ENCODE measurements at places on chromosomes 5 and 9.
A peak's percentile ranks its signal among the peaks of the same experiment; 100 is the strongest.

DNA sequence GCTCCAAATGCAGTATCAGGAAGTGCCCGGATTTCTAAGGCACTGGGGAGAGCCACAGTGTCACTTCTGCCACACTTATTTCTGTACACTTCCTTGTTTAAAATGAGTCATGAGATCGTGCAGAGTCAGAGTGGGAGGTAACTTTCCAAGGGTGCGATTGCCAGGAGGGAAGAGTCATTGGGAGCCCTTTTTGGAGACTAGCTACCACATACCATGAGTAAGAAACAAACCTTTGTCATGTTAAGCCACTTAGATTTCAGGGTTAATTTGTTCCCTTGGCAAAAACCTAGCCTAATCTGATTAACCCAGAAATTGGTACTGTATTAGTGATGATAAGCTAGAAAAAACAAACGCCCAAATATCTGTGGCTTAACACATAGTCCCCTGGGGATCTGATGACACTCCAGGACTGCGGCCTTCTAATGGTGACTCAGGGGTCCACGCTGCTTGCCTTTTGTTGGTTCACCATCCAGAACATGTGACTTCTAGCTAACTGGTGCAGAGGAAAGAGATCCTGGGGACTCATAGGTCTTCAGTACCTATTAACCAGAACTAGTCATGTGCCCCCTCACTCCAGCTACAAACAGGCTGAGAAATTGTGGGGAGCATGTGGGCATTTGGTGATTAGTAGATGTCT is 48.6 kb upstream of the TLE1 start:
- no peak for DNase-seq

GRCh38 chr5:132459031-132459982 is 31.3 kb downstream of the IRF1 start:
- no peak for DNase-seq

GRCh38 chr5:174423558-174423957 is 300.8 kb upstream of the MSX2 start:
- no peak for DNase-seq

GRCh38 chr5:52920929-52921328 is 68.2 kb upstream of the ITGA2 start:
- no peak for DNase-seq

GRCh38 chr5:179123109-179123426 is 62.9 kb downstream of the ZNF354C start:
- no peak for DNase-seq

- no peak for DNase-seq
Observed at GRCh38 chr5:749101-749670, 35.3 kb downstream of the ZDHHC11B start.

DNA sequence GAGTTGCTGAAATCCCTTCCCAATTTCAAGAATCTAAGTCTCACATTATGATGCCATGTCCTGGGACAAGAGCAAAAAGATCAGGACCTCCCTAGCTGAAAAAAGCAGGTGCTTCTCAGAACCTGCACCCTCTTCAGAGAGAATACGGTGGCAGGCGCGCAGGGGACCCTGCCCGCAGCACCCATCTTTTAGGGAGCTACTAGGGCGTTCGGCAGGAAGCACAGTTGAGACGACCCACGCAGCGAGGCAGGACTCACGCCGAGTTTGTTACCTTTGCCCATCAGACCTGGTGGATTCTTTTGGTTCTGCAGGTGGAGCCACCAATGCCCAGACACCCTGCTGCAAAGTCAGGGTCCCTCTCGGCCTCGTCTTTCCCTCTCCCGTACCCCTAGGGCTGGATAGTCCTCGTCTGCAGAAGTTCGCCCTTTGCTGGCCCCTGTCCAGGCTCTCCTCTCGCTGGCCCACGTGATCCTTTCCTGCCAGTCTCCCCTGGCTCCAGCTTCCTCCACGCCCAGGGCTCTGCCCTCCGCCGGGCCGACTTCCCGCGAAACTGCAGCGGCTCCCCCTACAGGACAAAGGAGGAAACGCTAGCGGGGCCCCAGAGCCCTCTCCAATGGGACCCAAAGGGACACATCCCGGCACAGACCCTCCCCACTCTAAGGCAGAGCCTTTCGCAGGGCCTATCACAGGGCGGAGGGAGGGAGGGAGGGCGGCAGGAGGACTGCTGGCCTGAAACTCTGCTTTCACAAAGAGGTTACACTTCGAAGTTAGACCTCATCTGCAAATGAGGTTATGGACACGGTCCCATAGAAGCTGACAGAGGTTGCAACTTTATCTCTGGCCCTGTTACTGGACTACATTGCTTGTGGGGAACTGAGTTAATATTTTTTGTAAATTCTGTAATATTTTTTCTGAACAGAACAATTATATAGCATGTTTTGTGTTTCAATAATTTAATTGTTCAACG is 28.8 kb downstream of the TMEM174 start:
- peak; percentile 94 for DNase-seq

DNA sequence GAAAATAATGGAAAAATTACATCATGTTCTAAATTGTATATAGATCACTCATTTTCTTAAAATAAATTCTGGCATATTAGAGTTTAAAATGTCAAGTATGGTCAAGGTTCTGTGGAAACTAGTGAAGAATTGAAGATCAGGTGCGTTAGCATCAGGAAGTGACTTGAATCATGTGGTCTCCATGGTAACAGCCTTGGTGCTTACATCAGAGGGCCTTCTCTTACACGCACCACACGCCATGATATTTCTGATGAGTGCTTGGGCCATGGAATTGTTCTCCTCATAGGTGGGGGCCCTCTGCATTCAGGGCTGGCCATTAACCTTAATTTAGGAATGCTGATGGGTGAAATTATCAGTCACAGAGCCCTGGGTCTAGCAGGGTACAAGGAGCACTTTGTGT is 288.1 kb upstream of the EFNA5 start:
- no peak for DNase-seq

- no peak for DNase-seq
Observed at GRCh38 chr5:17373406-17373805, 124.6 kb upstream of the TAF11L2 start.

GRCh38 chr5:138979684-138980280 is 104.6 kb upstream of the LRRTM2 start:
- DNase-seq = no peak

DNA sequence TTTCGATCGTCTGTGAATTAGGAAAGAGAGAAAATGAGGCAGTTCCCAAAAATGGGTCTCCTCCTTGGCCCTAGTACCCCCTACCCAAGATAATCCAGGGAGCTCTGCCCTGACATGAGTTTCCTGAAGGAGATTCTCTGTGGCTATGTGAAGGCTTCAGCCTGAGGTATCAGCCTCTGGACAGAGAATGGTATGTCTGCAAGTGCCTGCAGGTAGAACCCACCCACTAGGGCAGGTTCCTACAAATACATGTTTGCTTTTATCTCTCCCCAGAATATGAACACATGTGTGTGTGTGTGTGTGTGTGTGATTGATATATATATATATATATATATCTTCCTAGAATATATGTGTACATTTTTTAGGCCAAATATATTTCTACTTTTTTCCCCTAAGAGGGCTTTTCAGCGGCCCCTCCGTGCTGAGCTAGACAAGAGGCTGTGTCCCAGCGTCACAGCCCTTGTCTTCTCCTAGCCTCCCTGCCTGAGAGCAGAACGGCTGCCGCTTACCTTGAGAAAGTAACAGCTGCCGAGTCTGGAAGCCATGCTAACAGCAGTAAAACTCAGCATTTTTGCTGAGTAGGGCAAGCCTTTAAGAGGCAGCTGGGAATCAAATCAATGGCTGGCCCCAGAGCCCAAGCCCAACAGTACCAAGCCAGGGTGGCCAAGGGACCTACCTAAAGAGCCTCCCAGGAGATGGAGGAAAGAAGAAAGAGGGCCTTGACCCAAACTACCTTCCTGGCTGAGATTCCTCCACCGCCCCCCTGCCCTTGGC is 2.1 kb downstream of the BRINP1 start:
- DNase-seq = no peak

- no peak for DNase-seq
Observed at GRCh38 chr9:70798018-70798417, 323.4 kb downstream of the TRPM3 start.

DNA sequence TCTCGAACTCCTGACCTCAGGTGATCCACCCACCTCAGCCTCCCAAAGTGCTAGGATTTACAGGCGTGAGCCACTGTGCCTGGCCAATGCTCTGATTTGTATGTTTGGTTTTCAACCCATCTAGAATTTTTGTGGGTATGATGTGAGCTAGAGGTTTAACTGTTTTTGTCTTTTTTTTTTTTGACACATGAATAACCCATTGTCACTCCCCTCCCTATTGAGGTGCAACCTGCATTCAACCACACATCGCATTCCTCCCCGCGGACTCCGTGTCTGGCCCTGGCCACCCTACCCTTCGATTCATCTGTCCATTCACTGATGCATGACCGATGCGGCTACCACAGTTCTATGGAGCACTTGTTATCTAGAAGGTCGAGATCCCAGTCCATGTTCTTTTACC is 9.5 kb upstream of the FAM163B start:
- DNase-seq = no peak

- no peak for DNase-seq
Observed at GRCh38 chr5:64859881-64860280, 91.2 kb downstream of the CWC27 start.

DNA sequence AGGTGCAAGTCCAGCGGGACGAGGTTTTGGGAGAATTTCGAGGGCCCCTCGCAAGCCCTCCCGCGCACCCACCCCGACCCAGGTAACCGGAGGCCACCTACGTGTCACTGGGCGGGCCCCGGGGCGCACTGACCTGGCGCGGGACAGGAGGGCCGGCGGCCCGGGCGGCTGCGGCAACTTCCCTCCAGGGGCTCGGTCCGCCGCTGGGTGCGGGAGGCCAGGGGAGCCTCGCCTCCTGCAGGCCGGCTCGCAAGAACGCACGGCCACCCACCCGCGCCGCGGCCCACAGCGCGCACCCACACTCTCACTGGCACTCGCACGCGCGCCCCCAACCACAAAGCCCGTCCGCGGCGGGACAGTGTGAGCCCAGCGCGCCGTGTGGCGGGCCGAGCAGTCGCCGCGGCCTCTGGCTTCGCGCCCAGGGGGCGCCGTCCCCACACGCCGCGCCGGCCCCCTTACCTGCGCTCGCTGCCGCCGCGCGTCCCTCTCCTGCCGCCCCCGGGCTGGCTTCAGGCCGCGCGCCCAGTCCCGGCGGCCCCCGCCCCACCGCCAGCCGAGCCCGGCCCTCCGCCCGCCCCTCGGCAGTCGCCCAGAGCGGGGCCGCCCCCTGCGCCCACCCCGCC is 451 bp downstream of the LPAR1 start:
- peak; percentile 73 for DNase-seq

DNA sequence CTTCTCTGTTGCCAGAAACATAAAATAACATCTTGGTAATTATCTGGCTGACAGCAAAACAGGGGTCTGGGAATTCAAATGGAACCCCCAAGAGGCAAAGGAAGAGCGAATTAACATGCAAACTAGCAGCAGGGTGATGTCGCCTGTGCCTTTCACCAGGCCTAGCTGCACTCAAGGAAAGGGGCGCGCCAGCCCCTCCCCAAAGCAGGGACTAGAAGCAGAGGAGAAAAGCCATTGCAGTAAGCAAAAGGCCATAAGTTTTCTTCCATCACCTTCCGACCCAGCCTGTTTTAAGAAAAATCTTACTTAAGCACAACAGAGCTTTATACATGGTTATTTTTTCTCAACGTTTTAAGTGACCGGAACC is 539 bp downstream of the POC5 start:
- DNase-seq = peak; percentile 19

- DNase-seq = no peak
Observed at GRCh38 chr5:101943784-101944183, 352.3 kb downstream of the SLCO4C1 start.

- no peak for DNase-seq
Observed at GRCh38 chr5:31990081-31990650, 184.0 kb downstream of the GOLPH3 start.

DNA sequence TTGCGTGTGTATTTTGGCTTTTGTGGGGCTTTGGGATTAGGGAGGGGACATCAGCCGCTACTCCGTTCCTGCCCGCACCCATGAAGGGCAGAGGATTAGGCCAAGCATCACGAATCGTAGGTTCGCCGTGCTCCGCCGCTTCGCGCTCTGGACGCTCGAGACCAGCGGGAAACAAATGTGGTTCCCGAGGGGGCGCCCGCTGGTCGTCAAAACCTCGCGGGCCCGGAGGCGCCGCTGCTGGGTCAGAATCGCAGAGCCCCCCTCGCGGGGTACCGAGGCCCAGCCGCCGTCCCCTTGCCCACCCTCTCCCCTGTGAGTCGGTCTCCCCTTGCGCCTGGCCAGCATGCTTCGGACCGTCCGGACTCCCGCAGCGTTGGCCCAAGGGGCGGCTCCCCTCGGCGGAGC is 2.3 kb upstream of the PAX5 start:
- no peak for DNase-seq

- DNase-seq = no peak
Observed at GRCh38 chr5:122175852-122176251, 46.5 kb downstream of the ZNF474 start.

DNA sequence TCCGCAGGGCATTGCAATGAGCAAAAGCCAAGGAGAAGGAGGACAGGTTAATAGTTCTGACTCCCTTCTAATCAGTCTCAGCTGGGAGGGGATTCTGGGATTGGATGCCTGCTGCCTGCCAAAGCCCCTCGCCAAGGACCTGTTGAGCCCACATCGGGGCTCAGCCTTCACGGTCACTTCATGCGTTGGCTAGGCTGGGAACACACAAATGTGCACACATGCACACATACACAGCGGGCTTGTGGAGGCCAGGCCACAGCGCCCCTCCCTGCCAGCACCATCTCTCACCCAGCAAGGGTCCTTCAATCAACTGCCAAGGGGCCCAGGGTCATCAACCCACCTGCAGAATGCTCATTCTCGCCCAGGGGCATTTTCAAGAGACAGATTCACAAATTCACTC is 113.9 kb downstream of the C5orf15 start:
- DNase-seq = no peak

- peak; percentile 43 for DNase-seq
Observed at GRCh38 chr9:136584934-136585333, 39.1 kb upstream of the NOTCH1 start.

GRCh38 chr5:125129151-125129806 is 382.8 kb upstream of the ZNF608 start:
- DNase-seq = no peak

DNA sequence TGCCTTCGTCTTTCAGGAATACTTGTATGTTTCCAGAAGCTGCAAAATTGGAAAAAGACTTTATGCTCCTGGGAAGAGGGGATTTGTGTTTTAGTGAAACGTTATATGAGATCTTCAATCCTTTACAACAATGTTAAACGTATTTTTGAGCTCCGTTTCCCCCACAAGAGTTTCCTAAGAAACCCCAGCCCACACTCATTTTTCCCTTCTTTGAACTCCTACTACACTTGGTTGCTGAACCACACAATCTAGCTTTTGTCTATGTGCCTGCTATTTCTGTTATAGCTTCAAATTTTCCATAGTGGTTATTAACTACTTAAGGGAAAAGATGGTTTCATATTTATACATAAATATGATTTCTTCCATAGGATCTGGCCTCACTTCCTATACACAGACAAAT is 238.6 kb upstream of the ACTBL2 start:
- DNase-seq = no peak

GRCh38 chr5:141940695-141941271 is 17.1 kb downstream of the DELE1 start:
- peak; percentile 41 for DNase-seq

DNA sequence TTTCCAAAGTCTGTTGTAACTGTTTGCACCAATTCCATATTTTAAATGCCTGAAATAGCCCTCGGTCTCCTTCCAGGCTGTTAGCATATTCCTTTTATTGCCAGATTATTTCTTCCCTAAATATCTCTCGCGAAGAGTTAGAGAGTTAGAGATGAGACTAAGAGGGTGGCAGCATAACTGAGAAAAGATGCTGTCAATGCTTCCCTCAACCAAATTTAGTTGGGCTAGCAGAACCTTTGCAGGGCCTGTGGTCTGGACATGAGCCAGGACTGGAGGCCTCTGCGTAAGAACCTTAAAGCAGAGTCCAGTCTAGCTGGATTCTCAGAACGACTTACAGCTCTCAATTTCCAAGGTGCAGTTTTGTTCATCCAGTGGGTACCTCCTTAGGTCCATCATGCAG is 135.9 kb downstream of the GABRB2 start:
- no peak for DNase-seq
